ENCODE measurements at places on chromosomes 12 and 14.

- DNase-seq = no peak
These were observed 127.9 kb downstream of the EFCAB11 start for GRCh38 chr14:89826596-89826995.

- no peak for DNase-seq
These were observed 7.1 kb upstream of the CPNE6 start for GRCh38 chr14:24064091-24064795.

- no peak for DNase-seq
These were observed 3.5 kb upstream of the KLRD1 start for GRCh38 chr12:10304161-10304574.

DNA sequence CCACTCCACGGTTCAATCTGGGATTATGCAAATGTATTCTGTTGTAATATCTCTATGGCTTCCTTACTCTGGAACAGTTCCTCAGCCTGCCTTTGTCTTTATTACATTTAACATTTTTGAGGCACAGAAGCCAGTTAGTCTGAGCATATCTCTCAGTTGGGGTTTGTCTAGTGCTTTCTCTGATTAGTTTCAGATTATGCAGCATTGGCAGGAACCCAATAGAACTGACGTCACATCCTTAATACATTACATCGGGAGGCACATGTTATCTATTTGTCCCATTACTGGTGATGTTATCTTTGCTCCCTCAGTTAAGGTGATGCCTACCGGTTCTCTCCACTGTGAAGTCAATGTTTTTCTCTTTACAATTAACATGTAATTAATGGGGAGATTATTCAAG lies 62.4 kb downstream of the PPM1A start:
- no peak for DNase-seq

GRCh38 chr12:49367381-49368239 lies at the start of gene SPATS2:
SPATS2 (plus strand) TSS chr12:49367462; CDS start chr12:49461013, 93,551 bp downstream.
- DNase-seq = no peak

DNA sequence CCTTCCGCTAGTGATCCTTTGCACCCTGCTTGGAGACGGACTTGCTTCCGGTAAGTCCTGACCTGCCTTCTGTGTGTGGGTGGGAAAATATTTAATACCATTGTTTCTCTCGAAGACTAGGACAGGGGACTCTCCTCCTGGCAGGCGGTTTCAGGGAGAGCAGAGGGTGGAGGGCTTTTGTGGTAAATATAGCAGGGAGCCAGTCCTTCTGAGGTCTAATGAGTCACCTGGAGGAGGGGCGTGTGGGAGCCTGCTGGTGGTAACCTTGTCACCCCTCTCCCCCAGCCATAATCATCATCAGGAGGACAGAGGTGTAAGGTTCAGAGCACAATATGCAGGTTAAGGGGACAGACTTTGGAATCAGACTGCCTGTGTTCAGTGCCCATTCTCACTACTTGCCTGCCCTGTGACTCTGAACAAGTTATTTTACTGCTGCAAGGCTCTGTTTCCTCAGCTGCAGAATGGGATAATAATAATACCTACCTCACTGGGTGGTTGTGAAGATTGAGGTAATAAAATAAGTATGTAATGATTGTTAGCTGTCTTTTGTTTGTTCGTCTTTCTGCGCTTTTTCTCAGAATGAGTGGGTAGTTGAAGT lies 47.4 kb downstream of the SUSD6 start:
- no peak for DNase-seq

DNA sequence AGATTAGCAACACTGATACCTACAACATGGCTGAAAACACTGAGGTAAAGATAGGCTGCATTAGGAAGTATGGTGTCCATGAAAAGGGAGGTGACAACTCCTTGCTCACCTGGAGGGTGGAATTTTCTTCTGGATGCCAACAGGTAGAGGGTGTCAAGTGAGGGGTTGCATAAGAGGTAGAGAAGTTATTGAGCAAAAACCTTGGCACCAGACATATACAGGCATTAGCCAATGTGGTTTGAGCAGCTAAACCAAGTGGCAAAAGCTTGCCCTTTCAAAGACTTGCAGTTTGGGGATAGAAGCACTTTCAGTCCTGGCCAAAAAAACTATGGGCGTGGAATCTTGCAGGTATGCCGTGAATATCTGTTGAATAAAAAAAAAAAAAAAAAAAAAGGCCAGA lies 3.8 kb downstream of the RITA1 start:
- no peak for DNase-seq

DNA sequence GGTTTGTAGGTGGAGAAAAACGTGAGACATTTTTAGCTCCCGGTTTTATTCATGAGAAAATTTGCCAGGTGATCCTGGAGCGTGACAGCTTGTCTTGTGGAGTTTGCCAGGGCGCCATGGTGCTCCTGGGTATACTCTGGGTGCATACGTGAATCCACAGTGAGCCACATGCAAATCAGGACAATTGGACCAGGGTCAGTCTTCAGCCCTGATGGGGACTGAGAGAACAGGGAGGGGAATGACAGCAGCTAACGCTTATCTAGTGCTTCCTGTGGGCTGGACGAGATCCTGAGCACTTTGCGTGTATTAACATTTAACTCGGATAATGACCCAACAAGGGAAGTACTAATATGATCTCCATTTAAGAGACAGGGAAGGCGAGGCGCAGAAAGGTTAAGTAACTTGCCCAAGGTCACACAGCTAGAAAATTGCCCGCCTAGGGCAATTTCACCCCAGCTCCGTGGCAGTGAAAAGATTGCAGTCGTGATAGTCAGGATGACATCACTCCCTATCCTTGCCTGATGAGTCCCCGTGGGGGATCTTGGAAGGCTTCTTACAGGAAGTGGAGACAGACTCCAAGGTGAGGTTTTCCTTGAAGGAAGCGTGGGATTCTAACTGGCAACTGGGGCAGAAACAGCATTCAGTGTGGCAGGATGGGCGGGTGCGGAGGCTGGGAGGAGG lies 118.4 kb upstream of the NCOR2 start:
- DNase-seq = no peak

DNA sequence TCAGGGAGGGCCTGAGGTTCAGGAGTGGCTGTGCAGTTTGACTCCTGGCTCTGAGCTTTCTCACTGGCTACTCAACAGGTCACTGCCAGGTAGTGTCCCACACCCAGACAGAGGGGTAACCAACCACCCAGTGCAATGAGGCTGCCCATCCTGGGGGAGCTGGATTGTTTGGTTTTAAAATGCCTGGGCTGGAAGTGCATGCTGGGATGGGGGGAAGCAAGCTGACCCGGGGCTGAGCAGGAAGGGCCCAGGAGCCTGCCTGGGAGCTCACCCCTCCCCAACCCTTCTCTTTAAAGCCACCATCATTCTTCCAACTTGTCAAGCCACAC lies 12.6 kb upstream of the ABHD12B start:
- no peak for DNase-seq

DNA sequence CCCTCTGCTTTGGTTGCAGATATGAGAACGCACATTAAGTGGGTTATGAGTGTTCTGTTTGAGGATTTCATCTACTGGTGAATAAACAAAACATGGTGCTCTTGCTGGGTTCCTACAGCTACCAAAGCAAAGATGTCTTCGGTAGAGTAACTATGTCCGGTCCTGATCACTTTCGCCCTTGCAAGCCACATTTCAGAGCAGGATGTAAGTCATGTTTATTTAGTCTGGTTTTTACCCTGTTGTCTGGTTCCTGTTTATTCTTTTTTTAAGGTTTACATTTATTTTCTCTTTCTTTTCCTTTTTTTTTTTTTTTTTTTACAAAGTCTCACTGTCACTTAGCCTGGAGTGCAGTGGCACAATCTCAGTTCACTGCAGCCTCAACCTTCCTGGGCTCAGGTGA lies 99.2 kb downstream of the VEZT start:
- no peak for DNase-seq

- DNase-seq = no peak
These were observed 357.1 kb upstream of the MGAT4C start for GRCh38 chr12:86613311-86613710.

- DNase-seq = no peak
These were observed 44.2 kb upstream of the FOS start for GRCh38 chr14:75234173-75235115.

DNA sequence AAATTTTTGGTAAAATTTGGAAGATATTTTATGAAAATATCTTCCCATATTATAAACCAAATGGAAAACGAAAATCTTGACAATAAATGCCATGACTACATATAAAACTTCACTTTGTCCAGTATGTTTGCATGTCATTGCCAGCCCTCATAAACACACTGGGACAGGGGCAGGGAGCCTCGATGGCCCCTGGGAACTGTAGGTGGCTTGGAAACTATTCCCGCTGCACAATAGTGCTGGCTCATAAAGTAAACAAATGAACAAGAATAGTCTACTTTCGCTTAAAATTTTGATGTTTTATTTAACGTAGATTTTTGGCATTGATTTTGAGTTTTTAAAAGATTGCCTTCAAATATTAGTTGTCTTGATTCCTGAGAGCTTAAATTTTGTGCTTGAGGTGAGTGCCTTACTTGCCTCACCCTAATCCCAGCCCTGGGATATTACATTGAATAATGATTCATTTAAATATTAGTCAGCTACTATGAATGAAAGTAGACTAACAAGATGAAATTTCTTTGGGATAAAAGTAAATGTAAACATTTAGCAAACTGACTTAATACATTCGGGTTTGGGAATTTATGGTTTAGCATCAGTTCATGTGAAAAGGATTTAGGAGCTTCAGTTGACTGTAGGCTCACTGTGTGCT lies 74.0 kb upstream of the PKP2 start:
- no peak for DNase-seq

DNA sequence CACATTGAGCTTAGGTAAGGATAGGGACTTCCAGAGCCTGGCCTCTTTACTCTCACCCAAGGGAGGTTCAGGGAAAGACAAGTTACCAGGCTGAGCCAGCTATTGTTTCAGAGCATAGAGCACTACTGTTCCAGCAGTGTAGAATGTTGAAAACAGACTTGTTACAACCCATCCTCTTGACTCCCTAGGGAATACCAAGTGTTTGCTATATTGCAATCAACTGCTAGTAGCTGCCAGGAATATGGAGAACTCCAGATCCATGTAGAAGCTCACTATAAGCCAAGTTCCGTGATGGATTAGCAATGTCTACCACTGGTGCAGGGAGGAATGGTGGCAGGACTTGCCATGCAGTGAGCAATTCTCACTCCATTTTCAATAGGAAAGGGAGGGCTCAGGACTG lies 199.8 kb upstream of the RBM19 start:
- DNase-seq = no peak

DNA sequence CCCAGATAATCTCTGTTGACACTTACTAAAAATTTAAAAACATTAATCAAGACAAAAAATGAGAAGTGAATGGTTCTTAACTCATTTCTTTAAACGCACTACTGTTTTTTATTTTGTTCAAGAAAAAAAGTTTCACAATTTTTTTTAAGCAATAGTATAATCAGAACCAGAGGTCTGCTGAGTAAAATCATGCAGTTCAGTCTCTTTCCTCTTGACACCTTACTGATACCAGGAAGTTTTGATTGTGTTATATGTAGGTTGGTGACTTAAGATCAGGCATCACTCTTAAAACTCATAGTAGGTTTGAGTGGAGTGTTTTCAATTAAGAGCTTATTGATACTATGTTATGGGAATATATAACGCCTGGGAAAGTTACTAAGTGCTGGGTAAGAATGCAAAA lies 121.4 kb downstream of the TRMT5 start:
- no peak for DNase-seq

- no peak for DNase-seq
These were observed 244.6 kb downstream of the SLC41A2 start for GRCh38 chr12:104713444-104713843.

DNA sequence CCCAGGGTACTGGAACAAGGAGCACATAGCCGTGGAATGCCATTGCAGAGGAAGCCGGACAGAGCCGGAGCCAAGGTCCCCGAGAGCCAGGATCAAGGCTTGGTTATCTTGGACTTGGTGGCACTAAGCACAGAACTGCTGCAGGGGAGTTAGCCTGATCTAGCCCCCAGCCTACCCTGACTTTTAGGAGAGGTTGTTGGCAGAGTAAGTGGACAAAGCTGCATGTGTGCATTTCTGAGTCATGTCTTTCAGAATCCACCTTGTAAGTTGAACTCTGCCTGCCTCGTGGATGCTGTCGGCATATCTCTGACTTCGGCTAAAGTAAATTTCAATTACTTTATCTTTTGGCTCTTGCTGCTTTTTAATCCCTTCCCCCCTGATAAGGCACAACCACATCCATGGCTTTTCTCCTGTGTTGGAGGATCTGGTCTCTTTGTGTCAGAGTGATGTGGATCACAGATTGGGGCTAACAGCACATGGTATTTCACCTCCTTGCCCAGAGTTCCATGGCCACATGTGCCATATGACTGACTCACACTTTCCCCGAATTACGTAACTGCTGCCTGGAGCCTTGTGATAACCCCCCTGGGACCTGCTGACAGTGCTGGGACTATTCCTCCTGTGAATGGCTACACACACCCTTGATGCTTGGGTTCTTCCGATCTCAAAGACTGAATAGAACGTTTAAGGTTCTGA lies 240.3 kb downstream of the EMP1 start:
- DNase-seq = no peak

GRCh38 chr12:115132145-115132544 lies 448.2 kb upstream of the TBX3 start:
- DNase-seq = no peak

DNA sequence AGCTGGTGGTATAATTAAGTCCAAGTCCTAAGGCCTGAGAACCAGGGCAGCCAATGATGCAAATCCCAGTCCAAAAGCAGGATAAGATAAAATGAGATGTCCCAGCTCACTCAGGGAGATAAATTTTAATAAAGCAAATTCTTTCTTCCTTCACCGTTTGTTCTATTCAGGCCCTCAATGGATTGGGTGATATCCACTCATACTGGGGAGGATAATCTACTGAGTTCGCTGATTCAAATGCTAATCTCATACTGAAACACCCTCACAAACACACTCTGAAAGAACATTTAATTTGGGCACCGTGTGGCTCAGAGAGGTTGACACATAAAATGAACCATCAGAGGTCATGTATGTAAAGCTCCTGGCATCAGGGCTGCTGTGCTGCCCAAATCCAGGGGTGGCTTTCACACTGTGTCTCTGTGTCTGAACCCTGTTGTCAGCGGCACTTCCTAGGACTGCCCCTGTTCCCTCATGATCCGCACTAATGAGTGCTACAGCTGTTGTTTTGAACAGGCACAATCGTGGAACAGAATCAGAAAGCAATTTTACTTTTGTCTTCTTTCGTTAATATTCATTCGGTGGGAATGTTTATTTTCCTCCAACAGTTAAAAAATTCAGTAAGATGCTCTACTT lies 428.5 kb upstream of the FBXO33 start:
- no peak for DNase-seq

DNA sequence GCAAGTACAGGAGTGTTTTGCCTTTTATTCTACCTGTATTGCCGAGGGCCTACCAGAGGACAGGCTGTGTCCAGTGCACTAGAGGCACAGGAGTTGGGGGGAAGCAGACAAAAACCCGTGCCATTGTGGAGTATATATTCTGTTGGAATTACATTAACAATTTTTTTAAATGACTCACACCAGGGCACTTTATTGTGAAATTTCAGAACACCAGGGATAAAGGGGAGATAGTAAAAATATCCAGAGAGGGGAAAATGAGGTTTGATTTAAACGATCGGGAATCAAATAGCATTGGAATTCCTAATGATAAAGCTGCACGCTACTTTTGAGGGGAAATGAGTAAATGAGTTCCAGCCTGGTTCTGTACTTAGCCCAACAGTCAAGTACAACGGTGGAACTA lies 123.2 kb downstream of the PELI2 start:
- DNase-seq = no peak

GRCh38 chr14:72686101-72686500 lies 207.8 kb downstream of the DPF3 start:
- DNase-seq = no peak

GRCh38 chr12:19421503-19422282 lies 17.6 kb upstream of the AEBP2 start:
- DNase-seq = peak; percentile 33
